Fibroblast of skin of right biceps (primary cell): ENCODE measurements at places on chromosomes 13 and 19.

GRCh38 chr13:75263741-75264407, 218.1 kb downstream of the TBC1D4 start:
- DNase-seq: peak; percentile 70

GRCh38 chr13:43134868-43135267, 111.5 kb downstream of the DNAJC15 start:
- no peak for DNase-seq

- no peak for DNase-seq
These were observed 59.4 kb upstream of the SPRY2 start for GRCh38 chr13:80400164-80400864.

- no peak for DNase-seq
These were observed 809.3 kb downstream of the UQCRFS1 start for GRCh38 chr19:28403690-28404089.

DNA sequence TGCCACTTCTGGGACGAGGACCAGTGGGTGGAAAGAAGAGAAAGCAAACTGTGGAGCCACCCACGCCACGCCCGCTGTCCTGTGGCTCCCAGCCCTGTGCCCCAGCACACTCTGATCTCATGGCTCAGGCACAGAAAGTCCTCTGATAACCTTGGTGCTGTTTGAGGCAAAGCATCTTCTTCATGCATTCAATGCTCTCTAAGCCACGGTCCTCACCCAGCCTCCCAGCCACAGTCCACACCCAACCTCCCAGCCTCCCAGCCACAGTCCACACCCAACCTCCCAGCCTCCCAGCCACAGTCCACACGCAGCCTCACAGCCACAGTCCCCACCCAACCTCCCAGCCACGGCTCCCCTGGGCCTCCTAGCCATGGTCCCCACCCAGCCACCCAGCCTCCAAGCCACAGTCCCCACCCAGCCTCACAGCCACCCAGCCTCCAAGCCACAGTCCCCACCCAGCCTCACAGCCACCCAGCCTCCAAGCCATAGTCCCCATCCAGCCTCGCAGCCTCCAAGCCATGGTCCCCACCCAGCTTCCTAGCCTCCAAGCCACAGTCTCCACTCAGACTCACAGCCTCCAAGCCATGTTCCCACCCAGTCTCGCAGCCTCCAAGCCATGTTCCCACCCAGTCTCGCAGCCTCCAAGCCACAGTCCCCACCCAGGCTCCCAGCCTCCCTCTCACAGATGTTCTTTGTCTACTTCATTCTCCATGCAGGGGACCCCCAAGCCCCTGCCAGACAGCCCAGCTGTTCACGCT, 74.9 kb downstream of the SOX1 start:
- DNase-seq: no peak
